ENCODE measurements at places on chromosomes 16 and 17.

GRCh38 chr17:73341350-73342049 is 29.7 kb upstream of the CDC42EP4 start:
- DNase-seq = no peak

DNA sequence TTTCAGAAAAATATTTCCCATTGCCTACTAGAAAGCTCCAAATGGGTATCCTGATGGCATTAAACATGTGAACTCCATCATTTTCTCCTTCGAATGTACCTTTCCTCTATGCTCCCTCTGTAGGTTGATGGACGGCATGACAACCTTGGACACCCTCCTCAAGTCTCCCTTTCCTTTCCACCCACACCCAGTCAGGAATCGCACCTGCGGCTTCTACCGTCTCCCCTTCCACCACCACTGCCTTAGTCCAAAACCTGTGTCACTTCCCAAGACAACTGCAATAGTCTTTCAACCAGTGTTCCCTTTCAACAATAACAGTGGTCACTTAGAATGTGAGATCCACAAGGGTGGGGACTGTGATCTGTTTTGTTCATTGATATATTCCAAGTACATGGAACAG is 233.1 kb upstream of the AXIN2 start:
- DNase-seq = no peak

- DNase-seq = no peak
Observed at GRCh38 chr16:6356911-6357310, 975.7 kb upstream of the RBFOX1 start.

DNA sequence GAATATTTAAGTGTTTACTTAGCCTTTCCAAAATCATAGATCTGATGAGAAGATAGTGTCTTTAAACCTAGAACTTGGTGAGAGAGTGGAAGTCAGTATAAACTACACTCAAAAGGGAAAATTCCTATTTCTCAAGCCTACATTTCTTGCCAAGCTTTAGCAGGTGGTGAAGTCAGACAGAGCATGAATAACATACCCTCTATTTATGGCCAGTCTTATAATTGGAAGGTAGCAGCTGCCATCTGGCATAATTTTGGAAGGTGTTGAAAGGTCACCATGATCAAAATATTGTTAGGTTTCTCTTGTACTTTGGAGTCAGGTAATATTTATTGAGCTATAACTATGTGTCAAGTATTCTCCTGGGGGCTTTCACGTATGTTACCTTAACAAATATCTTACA is 729.3 kb upstream of the KIF2B start:
- no peak for DNase-seq

DNA sequence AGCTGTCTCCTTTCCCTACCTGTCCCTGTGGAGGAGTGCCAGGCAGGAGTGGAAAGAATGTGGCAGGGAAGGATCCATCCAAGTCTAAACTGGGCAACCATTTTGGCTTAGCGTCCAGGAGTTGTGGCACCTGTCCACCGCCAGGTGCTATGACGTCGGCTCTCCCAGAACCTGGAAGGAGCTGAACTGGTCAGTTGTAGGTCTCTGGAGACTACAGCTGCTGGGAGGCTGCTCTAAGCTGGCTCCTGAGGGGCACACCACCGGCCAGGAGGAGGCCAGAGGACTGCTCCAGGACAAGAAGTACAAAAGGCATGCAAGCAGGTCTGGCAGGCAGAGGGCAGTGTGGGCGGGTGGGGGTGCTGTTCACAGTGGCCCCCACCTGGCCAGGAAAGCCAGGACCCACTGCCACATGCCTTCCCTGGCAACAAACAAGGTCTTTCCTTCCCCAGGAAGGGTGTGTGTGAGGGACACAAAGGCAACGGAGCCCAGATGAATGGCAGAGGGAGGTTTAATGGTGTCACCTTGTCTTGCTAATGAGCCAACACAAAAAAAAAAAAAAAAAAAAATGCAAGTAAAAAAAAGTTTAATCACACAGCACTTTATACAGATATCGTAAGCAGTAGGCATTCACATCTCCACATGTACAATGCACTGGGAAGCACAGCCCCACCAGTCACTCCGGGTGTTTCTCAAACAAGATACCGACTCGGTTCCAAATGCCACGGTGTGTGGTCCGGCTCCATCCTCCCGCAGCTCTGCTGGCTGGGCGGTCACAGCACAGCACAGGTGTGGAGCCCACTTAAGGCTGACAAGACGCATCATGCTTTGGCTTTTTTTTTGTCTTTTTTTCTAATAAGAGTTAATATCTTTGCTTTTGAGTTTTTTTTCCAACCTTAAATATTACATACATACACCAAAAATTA is 4.8 kb downstream of the SPHK1 start:
- no peak for DNase-seq

DNA sequence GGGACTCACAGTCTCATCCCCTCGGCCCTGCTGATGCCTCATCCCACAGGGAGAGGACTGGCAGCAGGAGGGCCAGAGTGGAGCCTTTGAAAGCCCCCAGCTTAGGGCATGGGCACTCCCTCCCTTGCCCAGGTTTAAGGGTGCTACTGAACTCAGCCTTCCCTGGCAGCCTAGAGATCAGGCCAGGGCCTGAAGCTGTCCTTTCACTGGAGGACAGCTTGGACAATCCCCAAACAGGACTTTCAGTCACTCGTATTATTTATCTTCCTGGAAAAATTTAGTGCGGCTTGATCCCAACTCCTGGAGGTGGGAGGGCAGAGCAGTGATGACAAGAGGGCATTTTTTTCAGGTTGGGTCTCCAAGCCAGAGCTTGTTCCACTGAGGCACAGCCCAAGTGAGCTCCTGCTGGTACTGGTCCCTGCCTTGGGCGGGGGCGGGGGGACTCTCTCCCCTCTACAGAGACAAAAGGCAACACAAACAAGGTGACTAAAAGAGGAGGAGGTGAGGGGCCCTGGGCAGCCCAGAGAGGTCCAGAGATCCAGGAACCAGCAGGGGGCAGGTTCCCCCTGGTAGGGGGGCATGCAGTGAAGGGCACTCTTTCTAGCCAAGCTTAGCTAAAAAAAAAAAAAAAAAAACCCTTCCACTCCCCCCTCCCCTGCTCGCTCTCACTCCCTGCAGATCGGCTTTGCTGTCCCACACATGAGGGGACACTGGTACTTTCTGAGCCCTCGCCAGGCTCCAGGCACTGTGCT is 1.7 kb downstream of the ZNF385C start:
- DNase-seq = no peak

Data from effector CD4-positive, alpha-beta T cell (primary cell).